ENCODE measurements at places on chromosomes 3 and 15.

- peak; percentile 82 for DNase-seq
These were observed 1.4 kb downstream of the DVL3 start for GRCh38 chr3:184156522-184156955.

GRCh38 chr15:101424984-101425383, 64.5 kb downstream of the PCSK6 start:
- DNase-seq, result no peak

DNA sequence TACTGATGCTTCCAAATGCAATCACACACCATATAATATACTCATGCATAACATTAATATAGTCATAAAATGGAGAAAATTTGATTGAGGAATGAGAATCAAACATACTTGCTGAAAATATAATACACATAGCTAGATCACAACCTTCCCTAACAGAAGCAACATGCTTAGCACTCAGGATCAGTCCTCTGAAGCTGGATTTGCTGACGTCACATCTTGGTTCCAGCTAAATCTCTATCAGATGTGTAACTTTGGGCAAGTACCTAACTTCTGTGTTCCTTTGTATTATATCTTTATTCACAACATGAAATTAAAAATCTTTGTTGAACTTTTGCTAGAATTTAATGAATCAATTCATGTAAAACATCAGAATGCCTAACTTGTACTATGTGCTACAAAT, 263.5 kb downstream of the ZNF385D start:
- no peak for DNase-seq

- DNase-seq, result no peak
These were observed 41.8 kb upstream of the ST6GAL1 start for GRCh38 chr3:186888569-186888968.

GRCh38 chr15:40953713-40954074, 423 bp downstream of the CHAC1 start:
- peak; percentile 32 for DNase-seq

DNA sequence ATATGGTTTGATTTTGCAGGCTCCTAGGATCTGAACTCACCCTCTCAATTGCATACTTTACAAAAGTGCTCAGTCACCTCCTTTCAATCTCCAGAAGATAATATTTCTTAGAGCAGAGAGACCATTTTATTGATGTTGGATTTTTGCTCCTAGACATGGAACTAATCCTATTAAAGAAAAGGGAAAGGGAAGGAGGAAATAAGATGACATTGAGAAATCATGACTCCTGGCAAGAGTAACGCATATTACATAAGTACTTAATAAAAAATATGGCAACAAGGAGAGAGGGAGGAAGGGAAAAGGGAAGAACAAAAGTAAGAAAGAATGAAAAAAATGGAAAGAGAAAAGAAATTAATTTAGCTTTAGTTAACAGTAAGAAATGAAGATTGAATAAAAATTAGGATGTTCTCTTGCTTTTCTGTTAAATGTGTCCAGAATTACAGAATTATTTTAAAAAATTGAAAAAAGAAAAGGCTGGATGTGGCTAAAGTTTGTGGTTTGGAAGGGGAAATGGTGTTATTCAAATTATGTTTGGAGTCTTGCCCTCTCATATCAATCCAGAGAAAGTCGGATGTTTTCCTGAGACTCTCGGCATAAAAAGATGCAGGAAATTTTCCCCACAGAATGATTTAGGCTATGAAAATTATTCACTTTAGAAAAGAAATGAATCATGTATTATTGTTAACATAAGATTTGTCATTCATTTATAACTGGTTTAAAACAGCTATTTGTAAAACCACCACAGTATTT, 474.0 kb downstream of the FGF12 start:
- no peak for DNase-seq

GRCh38 chr15:42723068-42723467, 13.9 kb downstream of the CDAN1 start:
- DNase-seq, result no peak

GRCh38 chr3:129211772-129212171, 28.1 kb upstream of the CNBP start:
- no peak for DNase-seq

DNA sequence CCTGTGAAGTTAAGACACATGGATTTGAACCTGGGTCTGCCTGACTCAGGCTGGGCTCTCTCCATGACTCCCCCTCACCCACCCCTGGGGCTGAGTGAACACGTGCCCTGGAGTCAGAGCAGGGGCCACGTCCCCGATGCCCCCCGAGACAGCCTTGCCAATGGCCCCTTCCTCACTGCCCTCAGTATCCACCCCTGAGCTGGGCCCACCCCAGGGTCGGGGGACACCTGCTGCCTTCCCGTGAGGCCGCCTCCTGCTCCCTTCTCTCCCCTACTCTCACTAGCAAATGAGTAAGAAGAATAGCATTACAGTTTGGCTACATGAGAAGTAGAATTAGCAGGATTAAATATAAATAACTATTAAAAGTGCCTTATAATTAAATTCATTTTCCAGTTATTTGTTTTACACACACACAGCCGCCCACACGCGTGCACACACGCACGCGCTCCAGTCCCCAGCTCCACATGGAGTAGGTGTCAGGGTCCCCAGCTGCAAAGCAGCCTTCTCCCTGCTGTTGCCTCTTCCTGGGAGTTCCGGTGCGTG, 117.4 kb upstream of the LINGO1 start:
- DNase-seq, result no peak

DNA sequence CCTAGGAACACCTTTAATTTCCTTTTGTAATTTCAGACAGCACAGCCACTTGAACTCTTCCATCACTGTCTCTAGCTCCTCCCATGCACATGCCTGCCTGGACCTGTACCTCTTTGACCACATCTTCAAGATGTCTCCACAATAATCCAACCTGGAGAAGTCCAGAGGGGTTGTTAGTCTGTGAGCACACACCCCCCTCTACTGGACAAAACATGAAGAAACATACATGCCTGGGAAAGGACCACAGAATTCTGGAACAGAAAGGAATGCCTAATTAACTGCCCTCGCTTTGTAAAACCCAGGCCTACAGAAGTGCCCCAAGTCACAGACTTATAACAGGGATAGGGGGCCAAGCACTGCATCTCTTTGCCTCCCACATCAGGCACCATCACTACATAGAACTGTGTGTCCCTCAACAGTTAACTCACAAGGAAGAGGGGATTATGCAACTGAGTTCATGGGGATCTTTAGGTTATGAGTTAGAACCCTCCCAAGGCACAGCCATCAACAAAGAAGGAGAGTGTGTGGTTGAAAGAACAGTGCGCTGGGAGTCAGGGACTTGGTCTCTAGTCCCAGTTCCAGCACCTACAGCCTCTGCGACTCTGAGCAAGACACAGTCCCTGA, 61.7 kb downstream of the FMN1 start:
- no peak for DNase-seq

DNA sequence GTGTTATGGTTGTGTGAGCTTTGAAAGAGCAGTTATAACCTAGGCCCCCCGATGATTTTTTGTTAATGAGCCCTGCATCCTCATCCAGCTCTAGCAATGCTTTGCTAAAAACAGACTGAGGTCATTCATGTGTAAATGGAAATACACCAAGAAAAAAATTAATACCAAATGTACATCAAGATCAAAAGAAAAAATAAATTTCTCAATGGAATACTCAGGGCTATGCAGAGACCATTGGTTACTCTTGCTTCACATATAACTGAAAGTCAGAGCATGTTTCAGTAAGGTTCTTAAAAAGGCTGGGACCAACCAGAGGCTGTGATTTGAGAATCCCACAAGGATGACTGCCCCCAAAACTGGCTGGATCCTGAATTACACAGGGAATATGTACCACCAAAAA, 48.0 kb downstream of the ARHGAP31 start:
- DNase-seq, result no peak

DNA sequence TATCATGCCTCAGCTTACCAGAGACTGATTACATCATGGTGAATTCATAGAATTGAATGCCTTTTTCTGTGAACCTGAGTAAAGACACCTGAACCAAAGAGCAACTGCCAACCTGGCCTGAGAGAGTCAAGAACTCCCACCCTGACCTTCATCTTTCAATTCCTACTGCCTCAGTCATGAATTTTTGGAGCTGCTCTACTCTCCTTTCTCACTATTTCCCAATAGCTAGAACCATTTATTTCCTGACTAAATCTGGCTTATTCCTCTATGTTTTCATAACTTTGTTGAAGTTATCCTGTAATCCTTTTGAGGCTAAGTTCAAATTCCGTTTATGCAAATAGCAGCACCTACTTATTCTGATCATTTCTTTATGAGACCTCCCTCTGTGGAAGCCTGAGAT, 712.4 kb upstream of the UBE2E2 start:
- no peak for DNase-seq

DNA sequence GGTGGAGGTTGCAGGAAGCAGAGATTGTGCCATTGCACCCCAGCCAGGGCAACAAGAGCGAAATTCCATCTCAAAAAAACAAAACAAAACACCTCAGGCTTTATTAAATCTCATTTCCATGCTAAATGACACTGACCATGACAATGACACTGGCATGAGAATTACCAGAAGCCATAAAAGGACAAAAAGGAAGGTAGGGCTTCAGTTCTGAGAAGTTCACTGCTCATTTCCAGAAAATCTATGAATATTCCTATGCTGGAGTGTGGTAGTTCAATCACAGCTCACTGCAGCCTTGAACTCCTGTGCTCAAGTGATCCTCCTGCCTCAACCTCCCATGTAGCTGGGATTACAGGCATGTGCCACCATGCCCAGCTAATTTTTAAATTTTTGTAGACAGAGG, 44.7 kb downstream of the PCNP start:
- DNase-seq, result no peak

DNA sequence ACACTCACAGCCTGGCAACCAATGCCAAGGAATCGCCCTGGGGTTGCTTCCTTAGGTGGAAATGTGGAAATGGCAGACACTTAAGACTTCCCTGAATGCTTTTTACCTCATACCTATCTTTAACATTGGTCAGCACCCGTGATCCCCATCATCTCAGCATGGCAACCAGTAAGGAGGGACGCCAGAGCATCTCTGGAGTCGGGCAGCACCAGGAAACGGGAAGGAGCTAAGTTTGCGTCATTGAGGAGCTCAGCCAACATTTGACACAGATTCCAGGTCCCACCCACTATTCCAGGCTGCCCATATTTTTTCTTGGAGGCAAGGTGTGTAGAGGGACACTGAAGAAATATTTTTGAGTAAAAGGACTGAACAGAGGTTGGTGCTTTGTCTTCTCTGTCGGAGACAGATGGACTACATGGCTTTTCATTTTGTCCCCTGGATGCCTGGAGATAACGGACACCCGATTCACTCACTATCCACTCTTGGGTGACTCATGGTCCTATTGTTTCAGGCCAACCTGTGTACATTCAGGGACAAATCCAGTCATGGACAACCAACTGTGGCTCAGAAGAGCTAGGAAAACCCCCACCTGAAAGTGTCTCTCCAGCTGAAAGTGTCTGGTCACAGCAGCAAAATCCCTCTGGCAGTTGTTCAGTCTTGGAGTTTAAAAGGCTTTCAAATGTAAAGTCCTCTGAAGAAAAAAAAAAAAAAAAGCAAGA, 70.4 kb upstream of the OXTR start:
- DNase-seq, result no peak

DNA sequence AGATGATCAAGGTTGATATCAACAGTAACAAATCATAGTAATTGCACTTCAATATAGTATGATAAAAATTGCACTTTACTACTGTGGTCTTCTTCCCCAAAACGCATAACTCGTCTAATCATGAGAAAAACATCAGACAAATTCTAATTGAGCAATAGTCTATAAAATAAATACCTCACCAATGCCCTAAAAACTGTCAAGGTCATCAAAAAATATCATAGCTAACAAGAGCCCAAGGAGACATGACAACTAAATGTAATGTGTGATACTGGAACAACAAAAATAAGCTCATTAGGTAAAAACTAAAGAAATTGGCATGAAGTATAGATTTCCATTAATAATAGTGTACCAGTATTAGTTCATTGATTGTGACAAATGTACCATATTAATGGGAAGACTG, 85.6 kb upstream of the LRRC3B start:
- no peak for DNase-seq

DNA sequence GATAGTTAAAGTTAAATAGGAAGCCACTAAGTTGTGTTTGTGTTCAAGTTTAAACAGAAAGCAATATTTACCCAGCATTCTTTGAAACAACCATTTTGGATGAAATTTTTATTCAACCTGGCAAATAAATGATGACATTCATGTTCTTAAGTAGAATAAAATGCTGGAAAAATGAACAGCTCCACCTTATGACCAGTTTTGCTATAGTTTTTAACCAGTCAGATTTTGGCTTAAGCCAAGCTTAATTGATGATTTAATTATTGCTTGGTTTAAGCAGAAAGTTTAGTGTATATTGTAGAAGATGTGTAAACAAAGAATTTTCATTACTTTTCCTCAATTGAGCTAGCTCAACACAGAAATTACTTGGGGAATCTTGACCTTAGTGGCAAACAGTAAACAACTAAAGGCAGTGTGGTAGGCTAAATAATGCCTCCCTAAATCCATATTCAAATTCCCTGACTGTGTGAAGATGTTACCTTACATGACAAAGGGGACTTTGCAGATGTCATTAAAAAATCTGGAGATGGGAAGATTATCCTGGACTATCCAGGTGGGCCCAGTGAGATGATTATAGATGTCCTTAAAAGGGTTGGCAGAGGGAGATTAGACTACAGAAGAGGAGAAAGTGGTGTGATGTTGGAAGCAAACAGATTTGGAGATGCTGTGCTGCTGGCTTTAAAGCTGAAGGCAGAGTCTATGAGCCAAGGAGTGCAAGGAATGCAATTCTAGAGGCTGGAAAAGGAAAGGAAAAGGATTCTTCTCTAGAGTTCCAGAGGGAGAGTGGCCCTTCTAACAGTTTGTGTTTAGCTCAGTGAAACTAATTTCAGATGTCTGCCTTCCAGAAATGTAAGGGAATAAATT, 448.6 kb upstream of the GOLIM4 start:
- no peak for DNase-seq

GRCh38 chr3:195198426-195199346, 72.3 kb downstream of the XXYLT1 start:
- DNase-seq, result no peak

DNA sequence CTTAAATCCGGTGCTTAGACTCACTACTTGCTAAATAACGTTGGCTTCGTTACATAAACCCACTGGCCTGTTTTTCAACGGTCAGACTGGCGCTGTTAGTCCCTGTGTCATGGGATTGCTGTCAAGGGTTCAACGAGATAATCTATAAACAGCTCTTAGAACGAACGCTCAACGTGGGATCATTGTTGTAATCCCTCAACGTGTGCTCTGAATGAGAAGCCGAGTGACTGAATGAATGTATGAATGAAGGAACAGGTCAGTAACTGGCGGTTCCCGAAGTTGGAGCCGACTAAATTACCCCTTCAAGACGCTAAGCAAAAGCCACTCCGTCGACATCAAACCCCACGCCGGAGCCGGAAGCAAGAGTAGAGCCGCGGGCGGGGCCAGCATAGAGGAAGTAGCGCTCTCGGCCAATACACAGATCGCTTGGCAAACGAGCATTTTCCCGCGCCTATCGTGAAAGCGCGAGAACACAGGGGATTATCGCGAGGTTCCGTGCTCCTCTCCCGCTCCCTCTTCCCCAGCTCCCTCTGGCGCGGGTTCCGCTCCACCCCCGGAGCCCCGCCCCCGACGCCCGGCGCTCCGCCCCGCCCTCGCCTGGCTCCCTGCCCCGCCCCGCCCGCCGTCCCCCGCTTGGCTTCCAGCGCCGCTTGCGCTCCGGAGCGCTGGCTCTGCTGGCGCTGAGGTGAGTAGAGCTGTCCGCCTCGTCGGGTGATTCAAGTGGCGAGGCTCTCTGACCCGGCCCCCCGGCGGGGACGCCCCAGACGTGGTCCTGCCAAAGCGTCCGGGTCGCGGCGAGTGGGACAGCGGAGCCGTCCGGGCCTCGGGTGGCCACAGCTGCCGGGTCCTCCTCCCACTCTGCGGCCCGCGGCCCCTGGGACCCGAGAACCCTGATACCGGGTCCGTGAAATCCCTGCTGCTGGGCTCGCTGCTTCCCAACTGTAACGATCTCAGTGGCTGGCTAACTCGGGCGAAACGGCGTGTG, at the start of gene LRRC28:
Gene LRRC28, plus strand, starts transcription at position 625 of the 985 bp plus-strand sequence. CDS start 4,477 bp downstream, outside the sequence.
- peak; percentile 99 for DNase-seq
